Fibroblast of gingiva (primary cell): ENCODE measurements at places on chromosomes 16 and 17.

DNA sequence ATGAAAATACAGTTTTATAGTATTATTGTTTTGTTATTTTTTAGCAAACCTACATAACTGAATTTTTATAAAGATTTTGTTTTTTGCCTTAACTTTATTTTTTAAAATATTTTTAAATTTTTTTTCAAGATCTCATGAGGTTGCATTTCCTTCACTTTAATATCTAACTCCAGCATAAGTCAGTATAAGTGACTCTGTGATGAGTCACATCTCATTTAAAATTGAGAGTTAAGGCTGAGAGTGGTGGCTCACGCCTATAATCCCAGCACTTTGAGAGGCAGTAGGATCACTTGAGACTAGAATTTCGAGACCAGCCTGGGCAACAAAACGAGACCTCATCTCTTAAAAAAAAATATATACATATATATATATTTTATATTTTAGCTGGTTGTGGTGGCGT lies 44.0 kb downstream of the NLK start:
- no peak for DNase-seq

DNA sequence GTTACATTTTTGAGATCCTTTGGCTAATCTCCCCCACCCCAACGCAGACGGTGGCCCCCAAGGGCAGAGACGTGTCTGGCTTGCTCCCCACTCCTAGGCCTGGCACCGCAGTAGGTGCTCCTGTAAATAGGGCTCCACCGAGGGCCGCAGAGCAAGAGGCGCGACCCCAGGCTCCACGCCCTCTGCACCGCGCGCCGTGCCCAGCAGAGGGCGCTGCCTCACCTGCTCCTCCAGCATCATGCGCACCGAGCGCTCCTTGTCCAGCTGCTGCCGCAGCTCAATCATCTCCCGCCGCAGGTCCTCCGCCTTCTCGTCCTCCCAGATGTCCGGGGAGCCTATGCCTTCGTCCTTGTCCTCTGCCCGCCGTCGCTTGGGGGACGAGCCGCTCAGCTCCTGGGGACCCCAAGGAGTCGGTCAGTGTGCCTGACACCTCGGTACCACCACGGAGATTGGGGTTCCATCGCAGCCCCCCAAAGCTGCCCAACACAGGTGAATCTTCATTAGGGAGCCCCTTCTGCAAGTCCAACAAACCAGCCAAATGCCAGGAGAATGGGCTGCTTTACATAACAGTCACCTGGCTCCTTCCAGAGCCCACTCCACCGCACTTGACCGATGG lies 11.2 kb downstream of the TFAP4 start:
- no peak for DNase-seq

- no peak for DNase-seq
Observed at GRCh38 chr16:500709-501108, 26.8 kb upstream of the CAPN15 start.

DNA sequence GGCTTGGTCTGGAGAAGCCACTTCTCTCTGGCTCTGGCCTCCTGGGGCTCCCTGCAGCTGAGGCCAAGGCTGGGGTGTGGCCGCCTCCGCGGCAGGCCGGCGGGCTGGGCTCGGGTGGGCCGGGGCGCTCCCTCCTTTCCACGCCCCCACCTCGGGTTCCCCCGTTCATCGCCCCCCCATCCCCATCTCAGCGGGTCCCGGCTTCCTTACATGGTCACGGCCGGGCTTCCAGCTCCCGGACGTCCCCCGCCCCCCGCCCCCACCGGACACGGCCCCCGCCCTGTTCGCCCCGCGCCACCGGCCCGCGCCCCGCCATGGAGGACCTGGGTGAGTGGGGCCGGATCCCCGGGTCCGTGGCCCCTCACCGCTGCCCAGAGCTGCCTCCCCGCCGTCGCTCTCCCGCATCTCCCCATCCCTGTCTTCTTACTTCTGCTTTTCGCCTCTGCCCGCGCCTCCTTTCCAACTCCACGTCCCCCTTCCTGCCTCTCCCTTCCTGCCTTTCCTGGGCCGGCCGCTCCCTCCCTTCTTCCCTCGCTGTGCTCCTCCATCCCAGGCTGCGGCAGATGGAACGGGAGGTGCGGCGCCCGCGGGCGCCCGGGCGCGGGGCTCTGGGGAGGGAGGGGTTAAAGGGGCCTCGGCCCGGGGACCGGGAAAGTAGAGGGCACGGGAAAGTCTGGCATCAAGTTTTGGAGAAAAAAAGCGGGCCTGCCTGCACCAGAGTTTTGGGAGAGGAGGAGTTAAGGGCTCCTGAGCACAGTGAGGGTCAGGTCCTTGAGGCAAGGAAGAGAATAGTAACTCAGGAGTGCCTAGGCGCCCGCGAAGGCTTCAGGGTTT lies at the start of gene TGFB1I1:
TGFB1I1 (plus strand) TSS at position 278 of the 834 bp plus-strand sequence; CDS start at position 315, 37 bp downstream.
- DNase-seq: peak; percentile 87

- peak; percentile 56 for DNase-seq
Observed at GRCh38 chr17:71975331-71975801, 145.5 kb upstream of the SOX9 start.

DNA sequence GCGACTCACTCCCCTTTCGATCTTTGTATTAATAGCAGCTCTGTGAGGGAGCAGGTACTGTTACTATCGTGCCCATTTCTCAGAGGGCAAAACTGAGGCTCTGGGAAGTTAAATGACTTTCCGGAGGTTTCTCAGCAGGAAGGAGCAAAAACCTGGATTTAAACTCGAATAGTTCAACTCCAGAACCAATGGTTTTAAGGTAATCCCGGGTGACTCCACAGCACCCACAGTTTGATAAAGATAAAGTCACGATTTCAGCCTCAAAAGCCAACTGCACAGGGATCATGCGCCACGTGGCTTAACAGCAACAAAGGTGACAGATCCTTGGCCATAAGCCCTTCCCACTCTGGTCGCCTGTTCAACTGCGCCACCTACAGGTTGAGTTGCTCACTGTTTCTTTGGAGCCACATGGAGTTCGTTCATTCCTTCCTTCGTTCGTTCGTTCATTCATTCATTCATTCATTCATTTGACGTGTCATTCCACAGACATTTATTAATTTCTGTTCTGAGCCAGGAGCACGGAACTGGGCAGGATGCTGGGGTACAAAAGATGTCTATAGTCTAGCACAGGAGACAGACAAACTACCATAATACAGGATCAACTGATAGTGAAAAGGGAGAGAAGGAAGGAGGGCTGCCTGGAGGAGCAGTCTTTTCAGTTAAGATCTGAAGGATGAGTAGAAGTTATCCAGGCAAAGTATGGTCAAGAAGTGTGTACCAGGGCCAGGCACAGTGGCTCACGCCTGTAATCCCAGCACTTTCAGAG lies 134.8 kb downstream of the HS3ST2 start:
- DNase-seq: peak; percentile 30

- DNase-seq: no peak
Observed at GRCh38 chr16:26542198-26542597, 524.5 kb upstream of the C16orf82 start.

DNA sequence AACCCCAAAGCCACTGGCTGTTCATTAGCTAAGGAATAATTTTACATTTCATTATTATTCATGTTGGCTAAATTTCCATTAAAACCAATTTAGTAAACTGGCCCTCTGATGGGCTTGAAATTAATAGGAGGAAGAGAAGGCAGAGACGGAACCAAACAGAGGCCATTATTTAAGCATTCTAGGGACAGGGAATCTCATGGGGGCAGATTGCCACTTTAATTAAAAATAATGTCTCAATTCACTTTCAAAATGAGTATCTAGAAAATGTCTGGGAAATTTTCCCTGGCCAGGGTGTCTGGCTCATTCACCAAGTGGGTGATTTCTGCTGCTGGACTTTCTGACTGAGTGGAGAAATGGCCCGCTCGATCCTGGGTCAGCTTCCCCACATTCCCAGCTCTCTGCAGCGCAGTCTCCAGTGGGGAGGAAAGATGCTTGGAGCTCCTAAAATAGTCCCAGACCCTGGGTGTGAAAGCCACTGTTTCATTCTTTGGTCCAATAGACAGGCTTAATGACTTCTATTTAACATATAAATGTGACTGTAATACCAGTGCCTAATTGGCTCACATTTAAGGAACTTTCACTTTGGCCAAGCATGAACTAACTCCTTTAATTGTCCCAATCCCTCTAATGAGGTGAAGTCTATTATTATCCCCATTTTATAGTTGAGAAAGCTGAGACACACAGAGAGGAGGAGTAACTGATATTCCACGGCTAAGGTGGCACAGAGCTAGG lies 64.3 kb downstream of the IRX6 start:
- no peak for DNase-seq

GRCh38 chr17:78769196-78769773 lies 12.8 kb downstream of the CYTH1 start:
- peak; percentile 31 for DNase-seq

- no peak for DNase-seq
Observed at GRCh38 chr16:1786242-1787055, 3.7 kb downstream of the NUBP2 start.

DNA sequence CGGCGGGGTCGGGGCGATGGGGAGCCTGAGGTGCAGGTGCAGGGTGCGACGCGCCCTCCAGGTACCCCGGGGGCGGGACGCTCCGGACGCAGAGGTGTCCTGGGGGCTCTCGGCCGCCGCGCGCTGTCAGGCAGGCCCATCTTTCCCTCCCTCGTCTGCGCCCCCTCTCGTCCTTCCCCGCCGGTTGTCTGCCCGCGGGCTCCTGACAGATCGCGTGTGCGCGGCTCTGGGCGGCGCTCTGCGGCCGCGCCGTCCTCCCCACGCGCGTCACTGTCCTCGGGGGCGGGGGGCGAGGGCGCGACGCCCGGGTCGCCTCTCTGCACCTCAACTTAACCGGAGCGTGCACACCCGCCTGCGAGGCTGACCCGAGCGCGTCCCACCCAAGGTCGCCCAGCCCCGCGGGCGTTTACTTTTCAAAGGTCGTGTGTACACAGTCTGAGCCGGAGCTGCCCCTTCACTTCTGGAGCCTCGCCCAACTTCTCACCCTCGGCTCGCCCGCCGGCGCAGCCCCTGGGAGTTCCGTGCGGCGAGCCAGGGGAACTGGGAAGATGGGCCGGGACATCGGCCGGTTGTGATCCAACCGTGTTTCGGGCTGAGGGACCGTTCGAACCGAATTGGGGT lies 512 bp downstream of the AKAP1 start:
- DNase-seq: peak; percentile 20

GRCh38 chr16:88375996-88376834 lies 6.5 kb upstream of the ZNF469 start:
- DNase-seq: no peak

- DNase-seq: peak; percentile 27
Observed at GRCh38 chr16:87227296-87227951, 89.8 kb downstream of the C16orf95 start.

DNA sequence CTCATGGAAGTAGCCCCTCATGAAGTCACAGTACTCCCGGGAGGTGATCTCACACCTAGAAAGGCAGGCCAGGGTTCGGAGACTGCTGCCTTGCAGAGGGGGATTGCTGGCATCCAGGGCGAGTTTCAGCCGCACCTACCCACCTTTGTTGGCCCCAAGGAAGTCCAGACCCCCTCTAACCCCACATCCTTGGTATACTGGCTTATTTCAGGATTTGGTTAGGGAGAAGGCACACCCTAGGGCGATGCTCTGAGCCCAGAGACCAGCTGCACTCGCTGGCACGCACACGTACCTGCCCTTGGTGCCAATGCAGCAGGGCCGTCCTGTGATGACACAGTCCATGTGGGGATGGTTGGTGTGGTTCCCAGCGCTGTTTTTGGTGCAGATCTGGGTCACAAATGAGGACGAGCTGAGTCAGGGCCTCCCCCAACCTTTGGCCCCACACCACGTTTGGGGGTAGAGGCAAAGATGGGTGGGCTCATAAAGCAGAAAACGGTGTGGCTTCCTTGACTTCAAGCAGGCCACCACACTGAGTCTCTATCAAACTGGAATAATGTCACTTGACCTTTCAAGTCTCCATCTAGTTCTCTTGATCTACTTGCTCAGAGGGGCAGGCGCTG lies 5.9 kb downstream of the SNRNP25 start:
- no peak for DNase-seq

DNA sequence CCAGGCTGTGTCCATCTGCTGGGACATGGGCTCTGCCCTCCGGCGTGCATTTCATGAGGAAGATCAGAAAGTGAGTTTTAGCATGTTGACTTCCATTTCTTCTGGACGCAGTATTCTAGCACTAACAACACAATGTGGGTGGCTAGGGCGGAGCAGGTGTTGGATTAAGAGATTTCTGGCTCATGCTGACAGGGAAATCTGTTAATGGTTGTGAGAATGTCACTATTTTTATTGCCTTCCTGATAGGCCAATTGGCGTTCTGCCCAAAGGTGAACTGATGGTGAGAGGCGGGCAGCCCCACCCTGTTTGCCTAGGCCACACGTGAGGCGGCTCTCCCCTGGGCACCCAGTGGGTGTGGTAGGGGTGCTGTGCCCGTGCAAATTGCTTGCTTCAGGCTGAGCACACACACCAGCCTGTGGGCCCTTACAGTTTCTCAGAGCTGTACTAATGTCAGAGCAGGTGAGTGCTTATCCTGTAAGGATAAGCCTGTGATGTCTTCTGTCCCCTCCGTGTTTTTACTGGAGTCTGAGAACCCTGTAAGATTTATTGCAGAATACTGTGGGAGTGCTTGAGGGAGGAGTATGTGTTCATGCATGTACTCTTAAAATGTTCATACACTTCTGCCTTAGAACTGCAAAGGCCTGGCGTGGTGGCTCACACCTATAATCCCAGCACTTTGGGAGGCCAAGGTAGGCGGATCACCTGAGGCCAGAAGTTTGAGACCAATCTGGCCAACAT lies 30.9 kb downstream of the PGS1 start:
- DNase-seq: no peak

- DNase-seq: no peak
Observed at GRCh38 chr17:5203178-5203907, 11.7 kb upstream of the ZNF594 start.

DNA sequence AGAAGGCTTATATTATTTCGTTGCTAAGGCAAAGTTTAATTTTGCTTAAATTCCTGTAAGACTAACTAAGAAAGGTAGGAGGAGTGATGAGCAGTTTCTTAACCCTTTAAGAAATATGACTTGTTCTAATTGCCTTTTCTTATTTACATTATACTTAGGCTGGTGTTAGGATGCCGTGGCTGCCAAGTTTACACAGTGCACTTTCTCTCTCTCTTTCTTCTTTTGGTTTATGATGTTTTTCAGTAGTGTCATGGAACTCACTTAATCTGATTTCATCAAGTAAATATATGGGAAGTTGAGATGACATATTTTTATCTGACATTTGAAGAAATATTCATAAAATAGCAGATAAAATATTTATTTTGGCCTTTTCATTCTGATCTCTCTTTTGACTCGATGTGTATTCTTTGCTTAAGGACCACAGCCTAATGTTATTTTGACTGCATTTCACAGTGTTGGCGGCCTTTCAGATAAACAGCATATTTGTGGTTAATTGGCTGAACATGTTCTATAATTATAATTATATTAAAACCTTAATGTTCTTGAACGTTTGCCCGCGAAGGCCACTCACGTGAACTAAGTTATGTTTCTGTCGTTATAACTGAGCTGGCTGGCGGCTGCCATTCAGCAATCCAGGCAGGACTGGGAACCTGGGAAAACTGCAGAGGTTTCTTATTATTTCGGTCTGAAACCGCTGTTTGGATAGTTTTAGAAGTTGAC lies 191.6 kb downstream of the WWOX start:
- DNase-seq: no peak

- peak; percentile 39 for DNase-seq
Observed at GRCh38 chr16:67928561-67929364, 2.9 kb downstream of the CTRL start.

DNA sequence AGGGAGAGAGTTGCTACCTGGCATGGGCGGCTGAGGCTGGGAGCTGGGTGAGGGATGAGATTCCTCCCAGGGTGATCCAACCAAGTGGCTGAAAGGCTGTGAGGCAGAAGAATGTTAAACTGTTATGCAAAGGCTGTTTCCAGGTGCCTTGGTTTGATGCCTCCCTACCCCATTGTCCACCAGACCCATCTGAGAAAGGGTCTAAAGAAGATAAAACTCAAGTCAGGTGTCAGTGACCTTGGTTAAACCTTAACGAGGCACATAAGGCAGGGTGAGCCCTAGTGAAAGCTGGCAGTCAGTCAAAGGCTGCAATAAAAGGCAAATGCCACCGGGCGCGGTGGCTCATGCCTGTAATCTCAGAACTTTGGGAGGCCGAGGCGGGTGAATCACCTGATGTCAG lies 23.8 kb downstream of the LDHD start:
- no peak for DNase-seq
